ENCODE measurements at places on chromosomes 5 and 9. TPM values are rescaled to one million over a fixed set of nuclear protein-coding genes. Genes with fewer than 3 reads are reported as not detected.

RXFP3 gene
- total RNA-seq = not detected

DNA sequence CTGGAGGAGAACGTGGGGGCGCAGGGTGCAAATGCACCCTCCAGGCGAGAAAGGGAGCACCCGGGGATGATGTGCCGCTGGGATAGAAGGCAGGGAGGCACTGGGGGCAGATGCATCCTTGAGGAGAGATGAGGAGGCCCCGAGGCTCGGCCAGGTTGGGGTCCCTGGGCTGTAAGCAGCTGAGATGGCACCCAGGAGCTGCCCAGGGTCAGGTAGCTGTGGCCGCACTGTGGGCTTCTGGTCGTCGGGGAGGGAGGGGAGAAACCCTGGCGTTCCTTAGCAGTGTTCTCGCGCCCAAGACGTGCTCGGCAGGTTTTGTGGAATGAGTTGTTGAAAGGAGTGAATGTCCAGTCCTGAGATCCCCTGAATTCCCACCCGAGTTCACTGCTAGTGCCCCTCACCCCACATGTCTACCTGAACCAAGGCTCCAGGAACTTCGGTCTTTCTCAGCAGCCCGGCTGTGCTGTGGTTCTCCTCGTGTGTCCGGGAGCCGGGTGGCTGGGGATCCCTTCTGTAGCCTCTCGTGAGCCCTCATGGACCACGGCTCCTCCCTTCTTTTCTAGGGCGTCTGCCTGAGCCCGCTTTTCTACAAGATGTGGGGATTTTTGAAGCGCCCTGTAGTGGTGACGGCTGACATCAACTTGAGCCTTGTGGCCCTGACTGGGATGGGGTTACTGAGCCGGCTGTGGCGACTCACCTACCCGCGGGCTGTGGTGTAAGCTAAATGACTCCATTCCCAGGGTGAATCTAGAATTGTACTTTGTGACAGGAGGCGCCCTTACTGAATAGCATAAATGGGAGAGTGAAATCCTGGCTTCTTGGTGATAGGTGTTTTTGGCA lies 1.1 kb downstream of the POMT1 start:
- no peak for DNase-seq

DNA sequence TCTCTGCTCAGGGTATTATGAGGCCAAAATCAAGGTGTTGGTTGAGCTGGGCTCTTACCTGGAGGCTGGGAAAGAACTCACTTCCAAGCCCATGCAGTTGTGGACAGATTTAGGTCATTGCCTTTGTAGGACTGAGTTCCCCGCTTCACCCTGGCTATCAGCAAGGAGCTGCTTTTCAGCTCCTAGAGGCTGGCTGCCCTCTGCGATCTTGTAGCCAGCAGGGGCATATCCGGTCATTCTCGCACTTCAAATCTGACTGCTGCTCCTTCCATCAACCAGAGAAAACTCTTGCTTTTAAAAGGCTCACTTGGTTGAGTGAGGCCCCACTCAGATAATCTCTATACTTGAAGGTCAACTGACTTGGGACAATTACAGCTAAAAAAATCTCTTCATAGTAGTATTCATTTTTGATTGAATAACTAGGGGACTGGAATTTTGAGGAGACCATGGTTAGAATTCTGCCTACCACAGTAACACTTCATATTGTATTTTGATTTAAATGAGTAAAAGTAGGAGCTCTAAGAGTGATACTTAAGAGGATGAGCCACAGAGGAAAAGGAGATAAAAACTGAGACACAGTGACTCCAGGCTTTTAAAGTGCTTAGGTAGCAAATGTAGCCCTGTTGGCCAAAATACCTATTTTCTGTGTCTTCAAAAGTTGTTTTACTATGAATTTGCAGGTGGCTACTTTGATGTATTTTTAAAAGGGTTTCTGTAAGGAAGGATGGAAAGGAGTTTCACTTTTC lies 137.4 kb downstream of the CD180 start:
- no peak for DNase-seq

DNA sequence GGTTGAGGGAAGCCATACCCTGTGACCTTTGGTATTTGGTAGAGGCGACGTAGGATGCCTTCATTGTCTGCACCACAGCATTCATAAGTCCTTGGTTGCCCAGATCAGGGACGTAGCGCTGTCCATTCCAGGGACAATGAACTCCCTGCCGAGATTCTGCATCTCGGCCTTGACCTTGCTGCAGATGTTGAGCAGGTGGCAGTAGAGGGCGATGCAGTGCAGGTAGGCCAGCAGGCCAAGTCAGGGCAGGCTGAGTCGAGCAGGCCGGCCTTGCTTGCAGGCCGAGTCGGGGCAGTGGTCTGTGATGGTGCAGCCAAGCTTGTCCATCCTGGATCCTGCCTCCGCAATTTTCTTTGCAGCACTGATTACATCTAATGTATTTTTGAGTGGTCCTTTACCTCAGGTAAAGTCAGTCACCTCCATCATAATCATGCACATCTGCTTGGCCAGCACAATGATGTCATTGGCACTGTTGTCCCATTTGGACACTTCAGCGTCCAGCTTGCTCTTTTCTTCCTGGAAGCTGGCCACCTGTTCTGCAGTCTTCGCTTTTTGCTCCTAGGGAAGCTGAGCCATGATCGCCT lies 93.4 kb upstream of the CCDC112 start:
- DNase-seq = no peak

GRCh38 chr9:116287721-116288120 lies 134.1 kb downstream of the PAPPA start:
- DNase-seq = no peak

All from aorta (tissue), 5 donors.